Bronchial epithelial cell (primary cell): ENCODE measurements at places on chromosomes 4 and X. TPM values are rescaled to one million over a fixed set of nuclear protein-coding genes. Genes with fewer than 3 reads are reported as not detected.

The KCNIP4 gene
- 0.53 and 1.4 TPM in 2 replicates for total RNA-seq

The DIPK2B gene
- total RNA-seq, result not detected in 2 replicates

- peak; percentile 97 for DNase-seq
These were observed 208.6 kb downstream of the SPOCK3 start for GRCh38 chr4:167025670-167026069.

The SLITRK4 gene
- total RNA-seq, result under 0.01 TPM in 2 replicates

DNA sequence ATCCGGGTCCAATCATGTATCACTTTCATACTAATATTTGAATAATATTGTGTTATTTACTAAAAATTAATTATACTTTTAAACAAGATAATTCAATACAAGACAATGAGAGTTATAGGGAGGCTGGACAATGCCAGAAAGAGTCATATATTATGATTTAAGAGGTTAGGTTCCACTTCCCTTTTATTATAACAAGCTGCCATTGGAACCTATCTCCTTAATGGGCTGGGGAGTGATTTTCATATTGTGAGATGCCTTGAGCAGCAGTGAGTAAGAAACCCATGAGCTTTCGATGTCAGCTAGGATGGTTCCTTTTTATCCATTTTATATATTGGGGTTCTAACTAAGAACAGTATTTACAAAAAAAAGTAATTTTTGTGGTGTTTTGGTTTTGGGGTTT is 91.8 kb downstream of the MAB21L2 start:
- no peak for DNase-seq

DNA sequence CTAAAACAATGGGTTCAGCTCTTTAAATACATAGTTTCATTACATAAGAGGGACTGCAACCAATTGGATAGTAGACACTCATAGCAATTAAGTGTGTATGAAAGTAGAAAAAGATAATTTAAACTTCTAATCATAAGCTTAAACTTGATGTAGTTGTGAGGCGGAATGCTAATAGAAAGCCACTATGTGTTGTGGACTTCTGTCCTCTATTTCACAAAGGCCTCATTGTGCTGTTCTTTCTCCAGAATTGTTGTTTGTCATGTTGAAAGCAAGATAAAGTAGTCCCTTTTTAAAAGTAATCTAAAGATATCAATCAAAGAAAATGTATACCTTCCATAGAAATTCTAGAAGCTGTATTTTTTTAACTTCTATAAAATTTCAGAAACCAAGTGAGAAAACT is 329.4 kb downstream of the KLHL4 start:
- no peak for DNase-seq

DNA sequence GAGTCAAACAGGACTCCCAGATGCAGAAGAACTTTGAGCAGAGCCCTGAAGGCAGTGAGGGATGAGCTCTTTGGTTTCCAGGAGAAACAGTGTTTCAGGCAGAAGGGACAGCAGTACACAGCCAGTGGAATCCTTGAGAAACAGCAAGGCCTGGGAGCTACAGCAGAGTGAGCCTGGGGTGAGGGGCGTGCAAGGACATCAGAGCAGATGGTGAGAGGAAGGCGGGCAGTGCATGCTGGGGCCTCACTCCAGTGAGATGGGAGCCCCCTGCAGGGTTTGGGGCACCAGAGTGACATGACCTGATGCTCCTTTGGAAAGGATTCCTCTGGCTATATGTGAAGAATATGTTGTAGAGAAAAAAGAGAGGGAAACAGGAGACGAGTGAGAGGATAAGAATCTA is 98.1 kb upstream of the EGFL6 start:
- DNase-seq, result no peak

The TLR6 gene
- 0.26 and 0.38 TPM in 2 replicates for total RNA-seq

The PRR32 gene
- total RNA-seq, result not detected in 2 replicates

DNA sequence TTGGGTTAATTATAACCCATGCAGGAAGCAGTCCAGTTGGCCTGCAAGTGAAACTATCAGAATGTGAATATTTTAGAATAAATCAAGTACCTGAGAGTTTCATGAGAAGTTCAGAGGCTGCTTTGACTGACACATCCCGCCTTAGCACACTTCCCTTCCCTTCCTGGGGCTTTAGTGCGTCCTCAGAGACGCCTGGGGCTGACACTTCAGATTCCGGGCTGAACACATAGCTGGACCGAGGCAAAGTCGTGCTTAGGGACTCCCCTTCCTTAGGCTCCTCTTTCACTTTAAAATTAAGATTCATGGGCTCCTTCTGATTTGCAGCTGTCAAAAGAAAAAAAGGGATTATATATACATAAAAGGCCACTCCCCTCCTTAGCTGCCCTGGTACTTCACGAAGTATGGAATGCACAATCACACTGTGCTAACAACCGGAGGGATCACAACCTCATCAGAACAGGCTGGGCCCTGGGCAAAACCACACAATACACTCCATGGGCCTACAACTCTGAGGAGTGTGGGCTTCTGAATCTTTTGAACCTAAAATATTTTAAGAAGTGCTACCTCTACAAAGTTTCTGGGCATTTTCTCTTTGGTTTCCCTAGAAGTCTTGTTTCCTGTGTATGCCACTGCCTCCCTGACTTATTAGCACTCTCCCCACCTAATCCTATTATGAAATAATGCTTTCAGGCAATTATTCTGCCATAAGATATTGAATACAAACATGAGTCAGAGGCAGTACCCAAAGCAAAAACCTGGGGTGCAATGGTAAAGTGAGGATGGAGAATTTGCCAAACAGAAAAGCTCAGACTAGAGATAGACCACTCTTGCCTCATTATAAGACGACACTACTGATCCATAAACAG is 68.2 kb downstream of the ZNF827 start:
- DNase-seq, result peak; percentile 70

The VCX3A gene
- not detected in 2 replicates for total RNA-seq

- peak; percentile 69 for DNase-seq
These were observed 234.8 kb upstream of the JADE1 start for GRCh38 chr4:128574706-128575105.

DNA sequence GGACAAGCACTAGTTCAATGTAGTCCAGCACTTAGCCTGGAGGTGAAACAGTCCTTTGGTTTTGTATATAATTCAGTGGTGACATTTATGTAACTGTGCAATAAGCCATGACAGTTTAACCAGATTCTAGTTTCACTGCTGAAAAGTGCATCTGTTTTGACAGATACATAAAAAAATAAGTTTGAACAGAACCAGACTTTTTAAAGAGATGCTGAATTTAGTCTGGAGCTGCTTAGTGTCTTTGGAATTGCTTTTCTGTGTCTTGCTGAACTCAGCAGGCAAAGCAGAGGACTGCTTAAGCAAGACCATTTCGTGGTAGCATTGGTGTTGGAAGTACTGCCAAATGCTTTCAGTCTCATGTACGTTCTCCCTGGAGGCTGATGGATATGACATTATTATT is 393.5 kb downstream of the MAPK10 start:
- no peak for DNase-seq

DNA sequence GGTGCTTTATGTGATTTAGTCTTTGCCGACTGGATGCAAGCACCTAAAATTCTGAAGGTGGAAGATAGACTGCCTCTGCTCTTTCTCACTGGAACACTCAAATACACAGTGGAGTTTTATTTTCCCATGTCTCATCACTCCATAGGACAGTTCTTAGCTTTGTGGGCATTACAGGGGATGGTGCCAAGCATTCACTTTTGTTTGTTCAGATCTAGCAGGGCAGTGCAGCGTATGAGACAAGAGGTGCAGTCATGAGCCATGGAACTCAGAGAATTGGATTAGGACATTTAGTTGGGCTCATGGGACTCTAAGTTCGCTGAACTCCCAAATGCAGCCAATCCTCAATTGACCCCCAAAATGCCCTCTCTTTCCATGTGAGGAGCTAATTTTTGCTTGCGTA is 1136.9 kb upstream of the PRKX start:
- DNase-seq, result no peak

The OSTC gene
- total RNA-seq, result 163 and 261 TPM in 2 replicates

DNA sequence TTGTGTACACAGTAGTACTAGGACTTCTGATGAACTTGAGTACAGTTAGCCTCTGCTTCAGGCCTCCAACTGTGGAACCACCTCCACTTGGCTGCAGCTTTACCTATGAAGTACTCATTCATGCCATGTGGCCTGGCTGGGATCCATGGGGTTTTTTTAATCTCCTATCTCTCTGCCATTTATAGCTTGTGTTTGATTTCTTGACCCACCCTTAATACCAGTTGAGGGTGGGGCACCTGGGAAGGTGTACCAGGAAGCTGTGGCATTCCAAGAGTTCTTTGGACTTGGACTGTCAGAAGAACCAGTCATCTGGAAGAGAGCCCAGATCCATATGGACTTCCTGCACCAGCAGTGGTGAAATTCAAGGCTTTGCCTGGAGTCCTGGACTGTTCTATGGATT is 230.1 kb downstream of the SHROOM3 start:
- DNase-seq, result peak; percentile 99

The AIMP1 gene
- 26.0 and 27.4 TPM in 2 replicates for total RNA-seq

DNA sequence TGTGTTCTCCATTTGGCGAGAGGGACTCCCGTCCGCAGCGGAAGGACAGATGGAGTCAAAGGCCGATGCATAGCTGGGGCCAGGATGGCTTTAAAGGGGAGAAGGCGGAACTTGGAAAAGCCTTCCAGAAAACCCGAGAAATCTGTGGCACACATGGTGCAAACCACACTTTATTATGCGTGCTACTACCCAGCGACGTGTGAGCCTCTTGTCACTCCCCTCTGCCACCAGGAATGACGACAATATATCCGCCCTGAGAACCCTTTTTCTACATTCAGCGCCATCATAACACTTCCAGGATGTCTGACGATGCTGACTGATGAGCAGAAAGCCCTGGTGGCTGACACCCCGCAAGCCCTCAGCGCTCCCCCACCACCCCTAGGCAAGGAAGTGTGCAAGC is 689 bp upstream of the DCHS2 start:
- DNase-seq, result no peak
